ENCODE measurements at places on chromosomes 11 and 22.

GRCh38 chr22:38861927-38862326 lies 10.1 kb downstream of the CBX6 start:
- no peak for DNase-seq

DNA sequence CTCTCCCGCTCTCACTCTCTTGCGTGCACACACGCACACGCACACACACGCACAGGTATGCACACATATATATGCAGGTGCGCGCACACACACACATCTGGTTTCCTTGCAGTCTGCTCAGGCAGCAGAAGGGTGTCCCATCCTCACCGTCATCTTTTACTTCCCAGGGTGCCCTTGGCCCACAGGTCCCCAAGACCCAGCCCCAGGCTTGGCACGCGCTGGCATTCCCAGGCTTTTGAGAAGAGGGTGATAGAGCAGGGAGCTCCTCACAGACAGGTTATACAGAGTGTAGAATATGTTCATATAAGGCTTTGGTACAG lies 52.0 kb upstream of the SPATA19 start:
- DNase-seq, result no peak

DNA sequence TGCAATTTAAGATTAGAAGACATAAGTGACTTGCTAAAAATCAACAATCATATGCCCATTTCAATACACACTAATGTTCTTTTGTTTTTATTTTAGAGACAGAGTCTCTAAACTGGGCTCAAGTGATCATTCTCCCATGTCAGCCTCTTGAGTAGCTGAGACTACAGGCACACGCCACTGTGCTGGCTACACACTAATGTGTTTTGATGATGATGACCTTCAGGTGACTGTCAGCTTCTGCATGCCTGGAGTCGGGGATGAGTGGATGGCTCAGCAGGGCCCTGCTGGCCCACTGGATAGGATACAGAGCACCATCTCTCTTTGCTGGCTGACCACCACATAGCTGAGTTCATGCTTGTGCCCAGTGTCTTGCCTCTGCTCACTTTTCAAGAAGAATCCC lies 27.0 kb upstream of the POU2AF1 start:
- no peak for DNase-seq

DNA sequence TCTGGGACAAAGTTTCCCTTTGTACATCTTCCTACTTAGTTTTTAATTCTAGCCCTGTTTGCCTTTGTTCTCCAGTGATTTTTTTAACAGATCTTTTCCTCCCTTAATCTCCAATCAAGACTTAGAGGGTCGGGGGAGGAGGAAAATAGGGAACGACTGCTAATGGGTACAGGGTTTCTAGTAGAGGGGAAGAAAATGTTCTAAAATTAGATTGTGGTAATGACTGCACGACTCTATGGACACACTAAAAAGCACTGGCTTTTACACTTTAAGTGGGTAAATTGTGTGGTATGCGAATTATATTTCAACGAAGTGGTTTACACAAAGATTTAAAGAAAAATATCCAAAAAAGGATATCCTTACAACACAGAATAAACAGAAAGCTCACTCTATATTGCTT lies 110.0 kb upstream of the SPON1 start:
- DNase-seq, result no peak

DNA sequence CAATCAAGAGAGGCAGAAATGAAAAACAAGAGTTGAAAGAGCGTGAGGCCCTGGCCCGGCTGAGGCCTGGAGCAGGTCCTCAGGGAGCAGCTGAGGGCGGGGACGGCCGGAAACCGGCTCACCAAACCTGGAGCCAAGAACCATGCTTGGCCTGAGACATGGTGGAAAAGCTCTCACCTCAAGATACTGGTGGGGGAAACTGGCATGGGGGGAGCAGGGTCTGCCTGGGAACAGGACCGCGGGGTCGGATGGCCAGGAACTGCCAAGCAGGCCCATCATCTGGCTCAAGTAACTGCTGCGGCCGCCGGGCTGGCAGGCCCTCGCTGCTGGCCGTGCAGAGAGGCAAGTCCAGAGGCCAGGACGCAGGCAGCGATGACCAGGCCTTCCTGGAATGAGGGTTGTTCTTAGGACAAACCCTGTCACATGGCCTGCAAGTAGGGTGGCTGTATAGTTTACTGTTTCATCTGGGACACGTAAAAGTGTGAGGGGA lies 18.9 kb upstream of the WNT11 start:
- DNase-seq, result peak; percentile 50

- DNase-seq, result peak; percentile 60
Observed at GRCh38 chr11:65274735-65275682, 13.2 kb downstream of the POLA2 start.

GRCh38 chr11:62988276-62988675 lies 3.5 kb upstream of the SLC22A6 start:
- DNase-seq, result no peak

DNA sequence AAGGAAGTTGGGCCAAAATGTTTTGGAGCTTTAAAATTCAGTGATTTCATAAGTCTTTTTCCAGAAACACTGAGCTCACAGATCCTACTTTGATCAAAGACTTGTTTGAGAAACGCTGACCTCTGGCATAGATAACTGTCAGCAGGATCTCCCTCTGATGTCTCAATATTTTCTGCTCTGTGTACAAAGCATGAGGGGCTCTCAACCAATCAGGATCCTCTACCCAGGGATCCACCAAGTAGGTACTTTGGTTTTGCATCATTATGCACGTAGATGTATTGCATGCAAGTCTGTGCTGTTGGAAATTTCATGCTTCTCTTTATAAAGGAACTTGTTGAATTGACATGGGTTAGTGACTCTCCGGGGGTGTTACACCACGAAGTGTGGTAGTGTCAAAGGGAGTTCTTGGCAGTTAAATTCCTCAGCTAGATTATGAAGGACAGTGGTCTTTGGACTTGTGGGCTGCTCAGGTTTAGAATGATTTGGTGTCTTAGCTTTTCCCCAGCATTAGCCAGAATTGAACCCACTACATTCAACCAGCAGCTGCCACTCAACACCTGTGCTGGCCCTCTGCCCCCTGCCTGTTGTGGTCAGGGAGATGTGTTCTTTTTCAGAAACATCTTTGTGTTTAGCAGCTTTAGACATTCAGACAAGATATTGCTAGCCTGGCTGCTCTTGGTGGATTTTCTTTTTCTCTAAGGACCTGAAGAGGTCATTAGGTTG lies 1.7 kb upstream of the DIXDC1 start:
- no peak for DNase-seq

DNA sequence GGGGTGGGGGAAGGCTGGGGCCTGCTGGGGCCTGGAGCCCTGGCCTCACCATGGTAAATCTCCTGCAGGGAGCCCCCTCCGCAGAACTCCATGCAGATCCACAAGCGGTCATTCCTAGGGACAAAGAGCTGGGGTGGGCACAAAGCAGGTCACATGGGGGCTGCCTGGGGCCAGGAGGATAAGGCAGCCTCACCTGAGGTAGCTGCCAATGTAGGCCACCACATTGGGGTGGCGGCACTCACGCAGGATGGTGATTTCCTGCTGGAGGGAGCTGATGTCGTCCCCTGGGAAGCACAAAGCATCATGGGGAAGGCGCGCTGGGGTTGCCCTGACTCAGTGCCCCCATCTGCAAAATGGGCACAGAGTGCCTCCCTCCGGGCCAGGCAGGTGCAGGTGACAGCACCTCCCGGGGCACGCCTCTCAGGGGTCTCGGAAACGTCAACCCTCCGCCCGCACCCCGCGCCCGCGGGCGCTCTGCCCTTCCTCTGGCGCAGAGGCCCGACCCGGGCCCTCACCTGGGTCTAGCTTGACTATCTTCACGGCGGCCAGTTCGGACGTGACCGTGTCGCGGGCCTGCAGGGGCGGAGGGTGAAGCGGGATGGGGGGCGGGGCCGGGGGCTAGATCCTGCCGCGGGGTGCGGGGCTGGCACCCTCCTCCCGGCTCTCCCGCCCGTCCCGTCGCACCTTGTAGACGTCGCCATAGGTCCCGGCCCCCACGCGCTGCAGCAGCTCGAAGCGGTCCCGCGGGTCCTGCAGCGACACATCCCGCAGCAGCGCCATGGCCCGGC lies 450 bp downstream of the MAP4K2 start:
- peak; percentile 51 for DNase-seq

GRCh38 chr11:126680131-126680530 lies 320.4 kb downstream of the KIRREL3 start:
- no peak for DNase-seq

- DNase-seq, result no peak
Observed at GRCh38 chr22:42434748-42435425, 2.7 kb upstream of the NFAM1 start.

- no peak for DNase-seq
Observed at GRCh38 chr11:35785287-35786167, 123.0 kb downstream of the TRIM44 start.

DNA sequence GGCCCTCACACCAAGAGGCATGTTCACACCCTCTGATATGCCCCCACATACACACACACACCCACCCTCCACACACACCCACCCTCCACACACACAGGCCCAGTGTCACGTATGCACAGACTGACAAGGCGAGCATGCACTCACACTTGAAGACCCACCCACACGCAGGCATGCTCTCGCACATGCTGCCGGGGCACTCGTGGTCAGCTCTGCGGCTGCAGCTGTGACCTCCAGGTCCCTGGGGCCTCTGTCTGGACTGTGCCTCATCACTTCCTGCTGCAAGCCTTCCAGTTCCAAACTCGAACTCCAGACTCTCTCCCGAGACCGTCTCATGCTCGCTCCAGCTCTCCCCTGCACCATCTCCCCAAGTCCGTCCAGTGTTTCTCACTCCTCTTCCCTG lies 9.5 kb downstream of the DCHS1 start:
- peak; percentile 85 for DNase-seq

DNA sequence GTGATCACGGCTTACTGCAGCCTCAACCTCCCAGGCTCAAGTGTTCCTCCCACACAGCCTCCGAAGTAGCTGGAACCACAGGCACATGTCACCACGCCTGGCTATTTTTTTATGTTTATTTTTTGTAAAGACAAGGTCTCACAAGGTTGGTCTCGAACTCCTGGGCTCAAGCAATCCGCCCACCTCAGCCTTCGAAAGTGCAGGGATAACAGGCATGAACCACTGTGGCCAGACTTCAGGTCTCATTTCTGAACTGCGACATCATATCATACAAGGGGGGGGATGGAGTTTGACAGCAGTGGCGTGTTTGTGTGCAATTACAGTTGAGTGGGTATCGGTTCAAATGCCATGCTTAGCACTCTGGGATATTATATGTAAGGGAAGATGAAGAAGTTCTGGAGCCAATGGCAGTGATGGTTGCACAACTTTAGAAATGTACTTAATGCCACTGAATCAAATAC lies 6.9 kb downstream of the NAALADL1 start:
- no peak for DNase-seq

GRCh38 chr11:57322256-57323166 lies 2.2 kb downstream of the TNKS1BP1 start:
- DNase-seq, result peak; percentile 89

DNA sequence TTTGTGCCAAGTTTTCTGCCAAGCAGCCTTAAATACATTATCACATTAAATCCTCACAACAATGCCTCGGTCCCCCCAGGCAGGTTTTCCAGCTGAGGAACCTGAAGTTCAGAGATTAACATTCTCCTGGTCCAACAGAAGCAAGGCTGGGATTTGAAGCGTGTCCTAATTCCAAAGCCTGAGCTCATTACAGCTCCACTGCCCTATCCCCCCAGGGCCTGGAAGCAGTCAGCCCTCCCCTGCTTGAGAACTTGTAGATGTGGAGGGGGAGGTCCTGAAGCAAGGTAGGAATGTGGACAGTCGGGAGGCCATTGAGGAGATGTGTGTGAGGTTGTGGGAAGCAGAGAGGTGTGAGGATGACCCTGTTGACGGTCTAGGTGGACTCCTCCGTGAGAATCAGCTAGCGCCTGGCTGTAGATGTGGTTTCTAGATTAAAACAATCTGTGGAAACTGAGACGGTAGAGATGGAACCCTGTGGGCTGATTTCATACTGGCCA lies 8.1 kb downstream of the GRAMD1B start:
- DNase-seq, result no peak

- DNase-seq, result peak; percentile 5
Observed at GRCh38 chr11:1504138-1504537, 17.6 kb upstream of the MOB2 start.

- DNase-seq, result no peak
Observed at GRCh38 chr11:23502826-23503225, 642.6 kb upstream of the CCDC179 start.

Measured in left ventricle myocardium inferior (tissue), 1 donor.